ENCODE measurements at places on chromosomes 5 and 9.

- DNase-seq = no peak
Measured at GRCh38 chr9:34321451-34321850, 7.6 kb downstream of the KIF24 start.

DNA sequence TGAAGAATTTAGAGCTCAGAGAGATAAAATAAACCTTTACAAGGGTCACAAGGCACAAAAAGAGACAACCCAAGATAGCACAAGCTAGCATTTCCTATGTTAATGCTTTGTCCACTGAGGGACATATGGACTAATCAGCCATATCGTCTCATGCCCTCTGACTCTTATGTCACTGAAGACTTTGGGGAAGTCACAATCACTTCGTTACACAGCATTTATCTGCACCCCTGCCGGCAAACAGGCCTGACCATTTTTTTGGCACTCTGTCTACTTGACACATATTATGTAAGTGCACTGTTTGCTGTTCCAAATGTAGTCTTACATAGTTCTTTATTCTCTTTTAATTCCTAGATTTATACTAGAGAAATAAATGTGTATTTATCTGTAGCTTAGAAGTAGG is 13.9 kb upstream of the BNC2 start:
- DNase-seq = no peak

DNA sequence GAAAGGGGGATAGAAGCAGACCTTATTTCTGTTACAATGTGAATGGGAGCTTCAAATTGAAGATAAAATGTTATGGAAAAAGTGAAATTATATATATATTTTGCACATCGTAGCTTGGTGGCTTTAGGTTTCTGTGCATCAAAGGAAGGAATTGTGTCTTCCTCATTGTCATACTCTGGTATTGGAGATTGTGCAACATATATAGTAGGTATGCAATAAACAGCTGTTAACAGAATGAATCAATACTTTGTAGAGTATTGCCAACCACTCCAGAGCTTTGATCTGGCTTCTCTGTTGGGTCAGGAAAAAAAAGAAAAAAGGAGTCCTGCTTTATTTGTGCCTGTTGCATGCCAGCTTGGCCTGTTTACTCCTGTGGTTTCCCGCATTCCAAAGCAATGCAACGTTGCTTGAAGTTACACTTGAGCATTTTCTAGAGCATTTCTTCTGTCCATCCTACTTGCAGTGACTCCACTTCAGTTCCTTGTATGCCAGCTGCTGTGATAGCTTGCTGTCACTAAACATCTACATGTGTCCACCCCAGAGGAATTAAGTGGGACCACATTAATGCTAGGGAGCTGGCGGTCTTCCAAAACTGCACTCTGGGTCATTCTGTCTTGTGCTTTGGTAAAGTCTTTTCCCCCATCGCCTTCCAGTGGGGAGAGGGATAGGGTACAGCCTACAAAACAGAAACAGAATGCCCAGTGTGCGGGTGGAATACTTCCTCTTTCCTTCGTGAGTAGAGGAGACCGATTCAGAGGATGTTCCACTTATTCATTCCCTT is 62.0 kb upstream of the MEF2C start:
- DNase-seq = no peak

DNA sequence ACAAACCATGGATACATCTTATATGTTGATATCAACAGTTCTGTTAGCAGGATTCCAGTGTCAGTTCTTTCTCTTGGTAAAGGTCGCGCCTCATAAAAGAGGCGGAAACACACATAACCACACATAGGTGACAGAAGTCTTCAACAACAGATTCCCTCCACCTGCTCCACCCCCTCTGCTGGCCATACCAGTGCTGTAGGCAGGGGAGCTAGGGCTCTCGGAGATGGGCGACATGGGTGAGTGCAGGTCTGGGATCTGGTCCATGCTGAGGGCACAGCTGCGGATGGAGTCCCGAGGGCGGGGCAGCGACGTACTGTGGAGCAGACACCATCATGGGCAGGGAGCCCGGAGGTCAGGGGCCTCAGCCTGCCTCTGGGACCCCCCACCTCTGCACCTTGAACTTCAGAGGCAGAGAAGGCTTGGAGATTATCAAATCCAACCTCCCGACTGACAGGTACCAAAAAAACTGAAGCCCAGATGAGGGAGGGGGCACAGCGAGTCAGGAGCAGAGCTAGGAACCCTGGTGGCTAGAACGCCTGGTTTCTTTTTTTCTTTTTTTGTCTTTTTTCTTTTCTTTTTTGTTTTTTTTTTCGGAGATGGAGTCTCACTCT is 12.0 kb upstream of the TOR2A start:
- no peak for DNase-seq

DNA sequence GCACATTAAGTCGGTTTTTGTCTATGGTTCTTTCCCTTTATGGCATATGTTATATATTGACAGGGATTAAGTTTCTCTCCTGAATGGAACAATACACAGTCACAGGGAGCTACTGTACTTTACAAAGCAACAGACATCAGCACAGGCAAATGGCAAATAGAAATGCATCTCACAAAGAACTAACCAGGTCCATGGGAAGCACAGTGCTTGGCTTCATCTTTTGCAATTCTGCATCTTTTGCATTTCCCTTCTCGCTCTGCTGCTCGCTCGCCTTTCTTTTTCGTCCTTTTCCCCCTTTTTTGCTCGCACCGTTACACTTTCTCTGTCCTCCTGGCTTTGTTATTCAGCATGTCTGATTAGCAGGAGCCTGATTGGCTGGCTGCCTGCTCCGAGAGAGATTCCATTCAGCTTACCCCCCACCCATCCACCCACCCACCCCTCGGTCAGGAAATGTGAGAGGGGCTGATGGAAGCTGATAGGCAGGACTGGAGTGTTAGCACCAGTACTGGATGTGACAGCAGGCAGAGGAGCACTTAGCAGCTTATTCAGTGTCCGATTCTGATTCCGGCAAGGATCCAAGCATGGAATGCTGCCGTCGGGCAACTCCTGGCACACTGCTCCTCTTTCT is at the start of gene ADAMTSL1:
Gene ADAMTSL1, plus strand, starts transcription at position 502 of the 628 bp plus-strand sequence. Its CDS starts 80 bp downstream, at position 582.
- DNase-seq = no peak

- no peak for DNase-seq
Measured at GRCh38 chr9:84278130-84278529, 62.4 kb downstream of the SLC28A3 start.

All from activated naive CD8-positive, alpha-beta T cell treated with anti-CD3 and anti-CD28 coated beads, Interleukin-2, amount 50 U/mL, for 16 hours (primary cell).